ENCODE measurements at places on chromosomes 11 and 22. TPM values are rescaled to one million over a fixed set of nuclear protein-coding genes. Genes with fewer than 3 reads are reported as not detected.

The MRGPRE gene
- total RNA-seq: not detected

DNA sequence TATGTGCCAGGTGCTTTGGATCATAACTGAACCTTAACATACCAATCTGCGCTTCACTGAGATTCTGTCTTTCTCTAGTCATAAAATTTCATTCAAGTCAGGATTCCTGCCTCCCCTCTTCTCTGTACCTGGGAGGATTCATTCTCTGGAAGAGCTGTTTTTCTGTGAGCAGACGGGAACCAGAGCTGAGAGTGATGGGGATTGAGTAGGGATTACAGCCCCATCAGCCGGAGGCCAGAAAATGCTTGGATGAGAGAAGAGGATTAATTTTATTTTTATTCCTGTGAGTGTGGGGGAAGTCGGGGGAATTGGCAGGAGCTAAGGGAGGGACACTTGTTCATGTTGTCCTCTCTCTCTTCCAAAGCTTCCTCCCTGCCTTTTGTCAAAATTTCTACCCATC is 4.7 kb downstream of the STX3 start:
- H3K4me3 ChIP-seq: no peak overlapping the region
- H3K36me3 ChIP-seq: peaks cover 1% of the 10 kb centered on the region
- H3K27me3 ChIP-seq: no peaks in the 10 kb centered on the region

DNA sequence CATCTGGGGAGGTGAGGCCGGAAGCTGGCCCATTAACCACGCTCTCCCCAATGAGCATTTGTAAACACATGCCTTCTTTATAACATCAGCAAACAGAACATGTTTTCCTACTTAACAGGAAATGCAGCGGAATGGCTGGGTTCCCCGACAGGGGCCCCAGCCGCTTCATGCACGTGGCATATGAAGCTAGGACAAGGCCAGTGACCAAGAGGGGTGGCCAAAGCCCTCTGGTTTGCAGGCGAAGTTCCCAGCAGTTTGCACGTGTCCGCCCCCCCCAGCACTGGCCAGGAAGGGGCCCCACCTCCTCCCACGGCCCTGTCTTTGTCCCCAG is 38.7 kb upstream of the LINC01488 start:
- peak; percentile 74 for DNase-seq
- H3K27ac ChIP-seq: peak overlapping the region; percentile 57
- H3K4me3 ChIP-seq: no peak overlapping the region
- H3K36me3 ChIP-seq: peaks cover 2% of the 10 kb centered on the region

DNA sequence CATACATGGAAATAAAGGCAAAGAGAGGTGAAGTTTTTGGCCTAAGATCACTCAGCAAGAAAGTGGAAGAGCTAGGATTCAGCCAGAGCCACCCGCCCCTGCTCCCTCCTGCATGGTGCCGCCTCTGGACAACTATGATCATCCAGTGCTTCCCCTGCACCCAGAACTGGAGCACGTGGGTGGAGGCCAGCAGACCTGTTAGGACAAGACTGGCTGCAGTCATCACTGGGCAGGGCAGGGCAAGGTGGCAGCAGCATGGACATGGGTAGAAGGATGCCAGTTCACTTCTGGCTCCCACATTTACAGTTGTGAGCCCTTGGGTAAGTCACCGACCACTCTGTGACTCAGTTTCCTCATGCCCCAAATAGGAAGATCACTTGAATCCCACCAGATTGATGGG is 131.0 kb downstream of the FBXO7 start:
- H3K4me3 ChIP-seq: no peak overlapping the region
- no peak for DNase-seq
- H3K27ac ChIP-seq: no peak overlapping the region
- H3K4me1 ChIP-seq: peaks cover 10% of the 10 kb centered on the region

GRCh38 chr11:11724994-11725393 is 103.2 kb upstream of the GALNT18 start:
- H3K27ac ChIP-seq: no peak overlapping the region
- peaks cover 6% of the 10 kb centered on the region for H3K36me3 ChIP-seq
- no peak overlapping the region for H3K4me3 ChIP-seq
- no peak for DNase-seq
- peaks cover 15% of the 10 kb centered on the region for H3K27me3 ChIP-seq
- H3K4me1 ChIP-seq: no peaks in the 10 kb centered on the region

GRCh38 chr22:28410050-28410816 is 269.4 kb downstream of the TTC28 start:
- peak overlapping the region; percentile 41 for H3K27ac ChIP-seq
- no peak for DNase-seq
- no peak overlapping the region for H3K4me3 ChIP-seq
- peaks cover 40% of the 10 kb centered on the region for H3K4me1 ChIP-seq
- no peaks in the 10 kb centered on the region for H3K27me3 ChIP-seq

DNA sequence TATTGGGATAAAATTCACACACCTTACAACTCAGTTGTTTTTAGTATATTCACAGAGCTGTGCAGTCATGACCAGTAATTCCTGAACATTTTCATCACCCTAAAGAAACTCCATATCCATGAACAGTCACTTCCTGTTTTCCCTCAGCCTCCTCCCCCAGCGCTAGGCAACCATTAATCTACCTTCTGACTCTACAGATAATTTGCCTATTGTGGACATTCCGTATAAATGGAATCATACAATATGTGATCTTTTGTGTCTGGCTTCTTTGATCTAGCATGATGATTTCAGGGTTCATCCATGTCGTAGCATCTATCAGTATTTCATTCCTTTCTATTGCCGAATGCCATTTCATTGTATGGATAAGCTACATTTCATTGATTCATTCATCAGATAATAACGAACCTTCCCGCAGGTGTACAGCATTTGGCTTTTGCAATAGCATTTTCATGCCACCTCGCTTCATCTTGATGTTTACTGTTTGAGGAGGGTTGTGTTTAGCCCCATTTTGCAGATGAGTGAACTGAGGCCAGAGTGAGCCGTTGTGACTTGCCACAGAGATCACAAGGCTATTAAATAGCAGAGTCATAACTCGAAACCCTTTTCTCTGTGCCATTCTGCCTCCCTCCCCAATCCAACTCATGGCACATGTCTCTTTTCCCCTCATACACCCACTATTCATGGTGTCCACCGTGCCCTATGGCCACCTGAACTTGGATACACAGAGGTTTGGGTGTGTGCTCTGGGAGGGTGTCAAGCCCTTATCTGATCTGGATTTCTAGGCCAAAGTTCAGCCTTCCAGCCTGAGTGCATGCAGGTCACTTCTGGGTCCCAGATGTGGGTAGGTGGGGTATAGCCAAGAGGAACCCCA is 11.1 kb upstream of the MYH9 start:
- H3K4me3 ChIP-seq: no peak overlapping the region
- H3K27me3 ChIP-seq: no peaks in the 10 kb centered on the region
- no peaks in the 10 kb centered on the region for H3K36me3 ChIP-seq
- H3K4me1 ChIP-seq: peaks cover 33% of the 10 kb centered on the region

DNA sequence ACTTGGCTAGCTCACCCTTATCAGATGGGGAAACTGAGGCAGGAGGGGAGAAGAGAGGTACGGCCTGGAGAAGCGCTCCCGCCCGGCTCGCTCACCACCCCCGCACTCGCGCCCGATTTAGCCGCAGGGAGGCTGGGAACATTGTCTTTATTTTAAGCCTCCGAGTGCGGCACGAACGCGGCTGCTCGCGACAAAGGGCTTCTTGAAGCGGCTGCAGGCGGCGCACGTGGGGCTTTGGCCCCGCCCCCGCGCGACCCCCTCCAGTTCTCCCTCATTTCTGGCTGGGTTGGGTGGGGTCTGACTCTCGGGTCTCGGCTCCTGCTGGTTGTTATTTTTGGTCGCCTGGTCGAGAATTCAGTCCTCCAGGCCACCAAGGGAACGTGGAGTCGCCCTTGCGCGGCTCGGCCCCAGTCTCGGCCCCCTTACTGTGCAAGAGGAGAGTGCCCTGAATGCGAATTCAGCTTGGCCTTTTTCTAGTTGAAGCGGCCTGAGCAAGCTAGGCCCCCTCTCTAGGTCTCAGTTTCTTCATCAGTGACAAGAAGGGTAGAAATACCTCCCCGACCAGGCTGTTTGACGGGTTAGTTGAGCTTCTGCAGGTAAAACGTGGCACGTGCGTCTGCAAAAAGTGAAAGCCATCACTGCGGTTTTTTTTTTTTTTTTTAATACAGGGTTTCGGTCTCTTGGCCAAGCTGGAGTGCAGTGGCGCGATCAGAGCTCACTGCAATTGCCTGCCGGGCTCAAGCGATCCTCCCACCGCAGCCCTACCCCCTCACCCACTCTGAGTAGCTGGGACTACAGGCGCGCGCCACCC is 2.6 kb upstream of the CHRM1 start:
- H3K4me1 ChIP-seq: peaks cover 31% of the 10 kb centered on the region
- peak overlapping the region; percentile 53 for H3K4me3 ChIP-seq
- peaks cover under 1% of the 10 kb centered on the region for H3K36me3 ChIP-seq
- peaks cover 58% of the 10 kb centered on the region for H3K27me3 ChIP-seq

- no peak for DNase-seq
- H3K36me3 ChIP-seq: peaks cover 2% of the 10 kb centered on the region
- peaks cover 23% of the 10 kb centered on the region for H3K27me3 ChIP-seq
- H3K4me3 ChIP-seq: no peak overlapping the region
Measured at GRCh38 chr11:44658506-44658850, 68.3 kb upstream of the TSPAN18 start.

DNA sequence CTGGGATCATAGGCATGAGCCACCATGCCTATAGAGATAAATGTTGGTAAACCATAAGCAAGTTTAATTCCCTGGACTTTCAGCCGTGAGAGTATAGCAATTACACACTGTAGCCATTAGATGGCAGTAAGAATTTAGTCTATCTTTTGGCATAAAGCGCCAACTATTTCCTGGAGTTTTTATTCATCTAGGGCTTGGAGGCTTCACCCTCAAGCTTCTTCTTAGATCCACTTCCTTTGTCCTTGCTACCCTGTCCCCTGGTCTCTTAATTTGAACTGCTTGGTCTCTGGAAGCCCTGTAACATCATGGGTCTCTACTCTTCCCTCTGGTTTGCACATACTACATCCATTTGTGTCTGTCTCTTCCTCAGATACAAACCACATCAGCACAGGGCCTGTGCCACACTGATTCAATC is 38.2 kb downstream of the OR10A6 start:
- peak overlapping the region; percentile 86 for H3K27ac ChIP-seq
- peaks cover 68% of the 10 kb centered on the region for H3K4me1 ChIP-seq
- no peaks in the 10 kb centered on the region for H3K27me3 ChIP-seq
- no peak overlapping the region for H3K4me3 ChIP-seq

The LUZP2 gene
- 12.3 TPM for total RNA-seq

- no peaks in the 10 kb centered on the region for H3K27me3 ChIP-seq
- H3K4me1 ChIP-seq: peaks cover 9% of the 10 kb centered on the region
- H3K4me3 ChIP-seq: no peak overlapping the region
- H3K36me3 ChIP-seq: peaks cover 33% of the 10 kb centered on the region
- no peak for DNase-seq
Measured at GRCh38 chr22:18085188-18085587, 7.4 kb downstream of the PEX26 start.

DNA sequence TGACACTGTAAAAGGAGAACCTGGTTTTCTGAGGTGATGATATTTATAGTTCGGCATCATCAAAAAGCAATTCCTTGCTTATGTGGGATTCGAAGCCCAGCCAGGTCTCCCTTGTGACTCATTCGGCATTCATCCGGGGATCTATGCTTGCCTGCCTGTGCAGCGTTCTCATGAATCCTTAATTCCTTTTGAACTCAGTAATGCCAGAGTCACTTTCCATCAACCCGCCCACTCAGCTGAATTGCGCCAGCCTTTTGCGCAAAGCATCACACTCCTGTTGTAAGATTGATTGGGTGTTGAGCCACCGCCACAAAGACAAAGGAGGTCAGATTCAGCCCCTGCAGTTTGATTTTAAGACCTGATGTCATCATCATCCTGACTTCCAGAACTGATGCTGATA is 128.6 kb downstream of the SLC17A6 start:
- no peaks in the 10 kb centered on the region for H3K36me3 ChIP-seq
- H3K4me1 ChIP-seq: peaks cover 4% of the 10 kb centered on the region
- H3K27me3 ChIP-seq: no peaks in the 10 kb centered on the region
- no peak overlapping the region for H3K27ac ChIP-seq

The KRTAP5-6 gene
- not detected for total RNA-seq
